ENCODE measurements at places on chromosomes 4 and X.

GRCh38 chr4:186104890-186105646, 564 bp downstream of the FAM149A start:
- no peak for DNase-seq

- no peak for DNase-seq
Measured at GRCh38 chr4:184857441-184858121, 31.8 kb upstream of the ACSL1 start.

DNA sequence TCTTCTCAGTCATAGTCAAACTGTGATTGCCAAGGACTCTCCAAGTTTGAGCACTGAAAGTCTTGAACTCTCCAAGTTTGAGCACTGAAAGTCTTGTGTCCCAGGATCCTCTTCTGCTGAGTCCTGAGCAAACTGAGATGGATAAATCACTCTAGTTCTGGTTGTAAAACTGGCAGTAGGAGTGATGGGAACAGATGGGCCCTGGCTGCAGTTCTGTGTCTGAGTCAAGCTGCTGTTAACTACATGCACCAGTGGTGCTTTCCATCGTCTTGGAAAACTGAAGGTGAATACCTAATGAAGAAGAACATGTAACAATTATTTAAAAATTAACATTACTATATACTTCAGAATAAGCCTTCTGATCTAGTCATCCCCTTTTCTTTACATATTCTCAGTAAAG, 27.6 kb upstream of the KCNIP4 start:
- DNase-seq: no peak

DNA sequence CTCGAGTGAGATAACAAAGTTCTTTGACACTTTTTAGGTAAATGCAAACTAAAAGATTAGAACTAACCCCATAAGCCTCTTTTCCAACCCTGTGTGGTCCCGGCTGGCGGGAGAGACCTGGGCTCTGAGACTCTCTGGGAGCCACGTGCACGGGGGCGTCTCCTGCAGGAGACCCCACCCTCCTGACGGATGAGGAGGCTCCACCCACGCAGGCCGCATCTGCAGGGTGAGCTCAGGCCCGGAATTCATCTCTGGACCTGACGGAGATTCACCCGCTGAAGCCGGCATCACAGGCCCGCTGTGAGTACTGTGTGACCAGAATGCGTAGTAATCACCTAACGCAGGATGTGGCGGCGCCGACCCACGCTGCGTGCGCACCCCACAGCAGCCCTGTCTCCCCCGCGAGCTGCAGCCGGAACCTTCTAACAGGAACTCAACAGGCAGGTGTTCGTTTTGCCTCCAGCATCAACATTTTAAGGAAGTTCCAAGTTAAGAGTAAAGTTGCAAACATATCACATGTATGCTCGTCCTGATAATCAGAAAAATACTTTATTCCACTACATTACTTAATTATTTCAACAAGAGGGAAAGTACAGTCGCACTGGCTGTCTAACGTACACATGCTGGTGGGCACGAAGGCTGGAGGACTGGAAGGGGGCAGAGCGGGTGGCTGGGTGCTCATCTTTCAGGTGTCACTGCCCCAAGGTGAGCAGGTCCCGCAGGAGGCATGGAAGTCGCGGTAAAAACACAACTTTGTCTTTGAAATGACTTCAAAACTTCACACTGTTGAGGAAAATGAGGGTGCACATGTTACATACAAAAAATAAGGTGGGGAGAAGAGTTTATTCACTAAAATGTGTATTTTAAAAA, 44.5 kb downstream of the FGFRL1 start:
- DNase-seq: no peak

DNA sequence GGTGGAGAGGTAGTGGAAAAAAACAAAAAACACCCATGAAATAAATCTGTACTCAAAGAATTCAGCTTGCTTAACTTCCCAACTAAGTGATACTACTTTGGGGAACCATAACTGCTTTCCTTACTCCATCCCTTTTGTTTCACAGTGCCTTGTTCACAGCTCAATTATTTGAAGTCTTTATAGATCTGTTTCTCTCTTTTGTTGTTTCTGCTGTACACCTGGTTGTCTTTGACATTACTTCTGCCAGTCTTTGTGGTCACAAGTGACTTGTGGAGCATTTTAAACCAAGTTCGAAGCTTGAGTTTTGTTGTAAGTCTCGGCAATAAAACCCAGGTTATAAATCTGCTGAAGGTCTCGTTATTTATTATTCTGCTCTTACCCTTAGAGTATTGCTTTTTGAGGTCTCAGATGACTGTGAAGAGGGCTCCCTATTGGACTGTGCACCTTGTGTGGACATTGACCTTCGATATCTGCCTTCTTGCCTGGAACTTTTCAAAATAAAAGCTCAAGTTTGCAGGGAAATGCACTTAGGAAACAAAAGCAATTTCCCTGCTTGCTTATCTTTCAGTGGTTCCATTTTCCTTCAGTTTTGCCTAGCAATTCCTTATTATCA, 59.8 kb downstream of the ANK2 start:
- no peak for DNase-seq

DNA sequence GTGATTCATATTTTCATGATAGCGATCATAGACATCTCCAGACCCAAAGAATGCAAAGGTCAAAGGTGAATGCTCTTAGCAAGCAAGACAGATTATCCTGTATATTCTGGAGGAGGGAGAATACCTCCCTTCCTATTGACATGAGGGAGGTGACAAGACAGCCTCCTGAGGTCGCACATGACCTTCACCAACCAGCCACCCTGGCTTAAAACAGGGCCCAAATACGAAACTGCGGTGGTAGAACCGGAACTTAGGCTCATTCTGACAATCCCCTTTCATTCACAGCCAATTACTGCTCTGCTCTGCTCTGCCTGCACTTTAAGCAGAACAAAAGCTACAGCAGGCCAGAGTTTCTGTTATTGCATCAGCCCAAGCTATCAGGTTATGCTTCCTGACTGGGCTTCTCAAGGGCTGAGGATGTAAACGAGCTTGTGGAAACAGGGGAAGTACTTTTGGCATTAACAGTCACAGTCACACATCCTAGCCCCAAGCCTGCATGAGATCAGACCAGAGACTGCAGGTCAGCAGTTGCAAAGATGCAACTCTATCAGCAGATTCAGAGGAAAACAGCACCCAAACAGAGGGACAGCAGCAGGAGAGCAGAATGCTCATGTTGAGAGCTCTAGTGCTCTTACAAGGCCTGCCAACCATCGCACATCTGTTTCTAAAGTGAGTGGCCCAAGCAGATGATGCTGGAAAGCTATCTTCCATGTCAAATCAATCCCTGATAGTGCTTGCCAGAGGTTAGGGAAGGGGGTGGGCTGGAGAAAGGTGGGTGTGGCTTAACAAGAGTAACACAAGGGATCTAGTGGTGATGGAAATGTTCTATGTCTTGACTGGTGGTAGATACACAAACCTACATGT, 51.3 kb upstream of the MAP3K15 start:
- peak; percentile 12 for DNase-seq

DNA sequence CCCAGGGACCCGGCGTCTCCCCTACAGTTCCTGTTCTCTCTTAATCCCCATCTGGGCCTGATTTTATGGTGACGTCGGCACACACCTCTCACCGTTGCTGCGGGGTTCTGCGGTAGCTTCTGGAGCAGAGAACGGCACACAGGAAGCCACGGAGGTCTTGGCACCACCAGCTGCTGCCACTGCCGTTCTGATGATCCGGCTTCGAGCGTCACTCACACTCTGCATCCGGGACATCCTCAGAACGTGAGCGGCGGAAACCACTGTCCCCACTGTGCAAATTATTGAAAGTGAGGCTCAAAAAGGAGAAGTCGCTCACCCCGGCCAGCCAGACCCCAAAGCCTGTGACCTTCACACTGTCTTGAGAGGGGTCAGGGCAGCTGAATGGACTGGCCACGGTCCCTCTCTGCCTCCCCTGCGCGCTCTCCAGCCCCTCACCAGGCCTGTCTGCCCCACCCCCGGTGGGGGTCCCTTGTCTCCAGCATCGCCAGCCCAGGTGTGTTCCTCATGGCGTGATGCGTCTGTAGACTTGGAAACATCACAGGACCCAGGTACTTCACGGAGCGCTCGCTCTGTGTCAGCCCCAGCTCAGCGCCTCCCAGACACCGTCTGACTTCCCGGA, 201.1 kb downstream of the AFAP1 start:
- DNase-seq: no peak

DNA sequence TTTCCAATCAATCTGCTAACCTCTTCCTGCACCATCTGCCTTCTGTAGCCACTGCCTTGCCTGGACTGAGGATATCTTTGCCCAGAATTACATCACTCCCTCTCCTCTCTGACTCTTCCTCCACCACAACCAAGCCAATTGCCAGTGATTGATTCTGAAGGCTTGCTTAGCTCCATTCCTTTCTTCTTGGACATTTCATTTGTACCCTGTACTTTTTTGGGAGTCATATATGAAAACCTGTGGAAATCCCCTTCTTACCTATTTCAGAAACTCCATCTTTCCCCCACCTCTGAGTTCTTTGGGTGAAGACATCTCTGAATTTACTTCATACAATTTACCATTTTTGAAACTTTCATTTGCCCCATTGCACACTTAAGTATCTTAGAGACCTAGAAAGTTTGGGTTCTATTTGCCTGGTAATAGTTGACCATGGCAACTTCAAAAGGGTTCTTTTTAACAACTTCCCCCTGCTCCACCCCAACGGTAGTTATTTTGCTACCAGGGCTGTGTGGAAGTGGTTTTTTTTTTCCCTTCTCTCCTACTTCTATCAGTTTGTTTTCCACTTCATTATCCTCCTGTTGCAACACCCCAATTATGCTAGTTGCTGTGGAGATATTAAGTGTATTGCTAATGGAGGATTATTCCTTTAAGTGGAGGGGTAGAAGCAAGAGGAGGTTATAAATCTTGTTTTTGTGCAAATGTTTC, 14.3 kb downstream of the SGMS2 start:
- DNase-seq: peak; percentile 44

GRCh38 chr4:38177641-38178391, 217.6 kb downstream of the PTTG2 start:
- DNase-seq: no peak

DNA sequence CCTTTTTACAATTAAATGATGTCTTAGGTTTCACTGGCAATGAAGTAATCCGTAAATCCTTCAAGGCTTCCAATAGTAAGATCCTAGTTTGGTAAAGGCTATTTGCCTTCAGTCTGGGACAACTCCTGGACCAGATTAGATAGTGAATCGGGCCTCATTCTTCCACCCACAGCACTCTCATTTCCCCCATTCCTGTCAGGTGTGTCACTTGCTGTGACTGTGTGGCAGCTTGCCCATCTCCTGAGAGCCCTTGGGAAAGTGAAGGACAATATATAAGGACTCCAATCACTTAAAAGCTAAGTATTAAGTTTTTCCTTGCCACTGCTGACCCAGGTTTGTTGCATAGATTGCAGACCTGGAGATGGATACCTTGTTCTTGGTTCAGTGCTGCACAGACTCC, 3.3 kb upstream of the GASK1B start:
- no peak for DNase-seq

GRCh38 chrX:16138108-16138427, 14.7 kb downstream of the GRPR start:
- peak; percentile 3 for DNase-seq

GRCh38 chr4:42415281-42415680, 18.0 kb downstream of the SHISA3 start:
- no peak for DNase-seq

DNA sequence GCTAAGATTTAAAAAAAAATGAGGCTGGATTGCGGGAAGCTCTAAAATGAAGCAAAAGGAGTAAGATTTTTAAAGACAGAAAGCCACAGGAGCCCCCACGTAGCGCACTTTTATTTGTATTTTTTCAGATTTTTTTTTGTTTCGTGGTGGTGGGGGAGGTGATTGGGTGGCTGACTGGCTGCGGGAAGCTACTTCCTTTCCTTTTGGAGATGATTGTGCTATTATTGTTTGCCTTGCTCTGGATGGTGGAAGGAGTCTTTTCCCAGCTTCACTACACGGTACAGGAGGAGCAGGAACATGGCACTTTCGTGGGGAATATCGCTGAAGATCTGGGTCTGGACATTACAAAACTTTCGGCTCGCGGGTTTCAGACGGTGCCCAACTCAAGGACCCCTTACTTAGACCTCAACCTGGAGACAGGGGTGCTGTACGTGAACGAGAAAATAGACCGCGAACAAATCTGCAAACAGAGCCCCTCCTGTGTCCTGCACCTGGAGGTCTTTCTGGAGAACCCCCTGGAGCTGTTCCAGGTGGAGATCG, 908 bp downstream of the PCDH10 start:
- DNase-seq: no peak

- DNase-seq: no peak
Measured at GRCh38 chr4:85939595-85939994, 420.3 kb downstream of the MAPK10 start.

- DNase-seq: no peak
Measured at GRCh38 chr4:100113732-100114131, 76.5 kb downstream of the DDIT4L start.

GRCh38 chrX:124573468-124573867, 227.1 kb downstream of the SH2D1A start:
- DNase-seq: no peak

DNA sequence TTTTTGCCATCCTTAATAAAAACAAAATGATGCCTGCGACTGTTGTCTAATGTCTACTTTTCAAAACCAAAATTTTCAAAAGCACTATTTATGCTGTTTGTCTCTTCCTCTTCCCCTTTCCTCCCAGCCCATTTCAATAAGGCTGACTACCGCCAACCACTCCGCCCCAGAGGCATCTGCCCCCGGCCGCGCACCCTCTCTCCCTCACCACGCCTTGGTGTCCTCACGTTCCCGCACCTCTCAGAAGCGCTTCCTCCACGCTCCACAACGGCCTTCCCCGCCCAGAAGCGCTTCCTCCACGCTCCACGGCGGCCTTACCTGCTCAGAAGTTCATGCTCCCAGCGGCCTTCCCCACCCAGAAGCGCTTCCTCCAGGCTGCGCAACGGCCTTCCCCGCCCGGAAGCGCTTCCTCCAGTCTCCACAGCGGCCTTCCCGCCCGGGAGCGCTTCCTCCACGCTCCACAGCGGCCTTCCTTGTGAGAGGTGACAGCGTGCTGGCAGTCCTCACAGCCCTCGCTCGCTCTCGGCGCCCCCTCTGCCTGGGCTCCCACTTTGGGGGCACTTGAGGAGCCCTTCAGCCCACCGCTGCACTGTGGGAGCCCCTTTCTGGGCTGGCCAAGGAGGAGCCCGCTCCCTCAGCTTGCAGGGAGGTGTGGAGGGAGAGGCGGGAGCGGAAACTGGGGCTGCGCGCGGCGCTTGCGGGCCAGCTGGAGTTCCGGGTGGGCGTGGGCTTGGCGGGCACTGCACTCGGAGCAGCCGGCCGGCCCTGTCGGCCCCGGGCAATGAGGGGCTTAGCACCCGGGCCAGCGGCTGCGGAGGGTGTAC, 490.4 kb upstream of the ZFP42 start:
- DNase-seq: no peak

- DNase-seq: no peak
Measured at GRCh38 chr4:183366206-183366835, 44.1 kb upstream of the CLDN24 start.

- DNase-seq: no peak
Measured at GRCh38 chr4:149830823-149831222, 15.2 kb upstream of the IQCM start.

GRCh38 chr4:130077275-130077674, 981.3 kb downstream of the C4orf33 start:
- DNase-seq: no peak

DNA sequence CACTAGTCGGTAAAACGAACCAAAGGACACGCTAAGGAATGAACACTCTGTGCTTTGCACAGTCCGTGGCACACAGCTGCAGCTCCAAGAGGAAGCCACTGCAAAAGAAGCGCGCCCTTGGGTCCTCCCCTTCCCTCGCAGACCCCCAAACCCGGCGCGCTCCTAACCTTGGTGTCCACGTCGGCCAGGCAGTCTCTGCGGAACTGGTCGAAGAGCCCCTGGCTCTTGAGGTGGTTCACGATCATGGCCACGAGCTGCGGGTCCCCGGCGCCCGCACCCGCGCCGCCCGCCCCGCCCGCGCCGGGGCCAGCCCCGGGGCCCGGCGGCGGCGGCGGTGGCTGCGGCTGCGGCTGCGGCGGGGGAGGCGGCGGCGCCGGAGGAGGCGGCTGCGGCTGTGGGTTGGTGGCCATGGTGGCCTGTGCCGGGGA, 333 bp downstream of the BOD1L1 start:
- no peak for DNase-seq
